ENCODE measurements at places on chromosomes 4 and X.

DNA sequence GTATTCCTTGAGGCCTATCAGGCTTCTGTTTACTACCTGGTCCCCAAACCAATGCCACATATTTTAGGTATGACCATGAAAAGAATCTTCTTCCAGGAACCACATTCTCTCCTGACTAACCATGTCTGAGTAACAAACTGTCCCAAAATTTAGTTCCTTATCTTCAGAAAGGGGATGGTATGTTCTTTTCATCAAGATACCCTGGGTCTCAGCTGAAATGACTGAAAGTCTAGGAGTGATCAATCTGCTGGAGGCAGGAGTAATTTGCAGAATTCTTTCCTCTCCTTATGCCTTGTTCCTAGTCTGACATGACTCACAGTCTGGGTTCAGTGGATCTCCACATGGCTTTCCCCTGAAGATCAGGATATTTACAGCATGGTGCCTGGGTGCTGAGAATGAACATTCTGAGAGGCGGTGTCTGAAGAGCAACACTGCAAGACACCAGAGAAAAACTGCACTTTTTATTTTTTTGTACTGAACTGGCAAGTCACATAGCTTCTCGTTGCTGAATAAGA, 665.5 kb downstream of the TLL1 start:
- no peak for DNase-seq

DNA sequence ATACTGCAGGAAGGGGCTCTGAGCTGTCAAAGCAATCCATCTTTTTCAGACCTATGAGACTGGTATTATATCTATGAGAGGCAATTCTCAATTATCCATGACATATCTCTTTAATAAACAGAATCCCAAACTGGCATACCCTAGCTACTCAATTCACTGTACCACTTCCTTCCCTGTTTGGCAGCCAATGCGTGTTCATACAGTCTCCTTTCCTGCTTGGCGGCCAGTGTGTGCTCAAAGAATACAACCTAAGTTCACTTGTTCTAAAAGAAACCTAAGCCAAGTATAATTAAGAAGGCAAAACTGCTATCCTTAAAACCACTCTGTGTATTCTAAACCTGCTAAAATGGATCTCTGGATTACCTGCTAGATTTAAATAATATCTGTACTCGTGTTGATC, 38.3 kb downstream of the ARHGEF9 start:
- no peak for DNase-seq

DNA sequence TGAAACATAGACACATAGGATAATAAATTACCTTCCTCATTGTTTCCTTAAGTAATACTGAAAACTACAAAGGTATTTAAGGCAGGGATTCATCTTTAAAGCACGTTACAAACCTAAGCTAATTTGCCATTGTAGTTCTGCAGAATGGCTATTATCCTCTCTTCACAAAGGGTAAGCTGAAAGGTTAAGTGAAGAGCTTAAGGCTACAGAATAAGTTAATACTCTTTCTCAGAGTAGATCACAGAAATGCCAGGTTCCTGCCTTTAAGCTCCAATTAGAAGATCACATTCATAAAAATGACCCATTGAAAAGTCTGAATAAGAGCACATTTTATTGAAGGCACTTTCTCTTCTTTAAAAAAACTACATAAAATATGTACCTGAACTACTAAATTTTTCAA, 42.1 kb upstream of the PRDM5 start:
- no peak for DNase-seq

GRCh38 chrX:70324326-70324725, 34.4 kb downstream of the KIF4A start:
- no peak for DNase-seq

GRCh38 chr4:71186566-71187403, 152.0 kb upstream of the SLC4A4 start:
- DNase-seq: peak; percentile 5

- DNase-seq: no peak
Observed at GRCh38 chr4:81807386-81807785, 335.7 kb upstream of the RASGEF1B start.

DNA sequence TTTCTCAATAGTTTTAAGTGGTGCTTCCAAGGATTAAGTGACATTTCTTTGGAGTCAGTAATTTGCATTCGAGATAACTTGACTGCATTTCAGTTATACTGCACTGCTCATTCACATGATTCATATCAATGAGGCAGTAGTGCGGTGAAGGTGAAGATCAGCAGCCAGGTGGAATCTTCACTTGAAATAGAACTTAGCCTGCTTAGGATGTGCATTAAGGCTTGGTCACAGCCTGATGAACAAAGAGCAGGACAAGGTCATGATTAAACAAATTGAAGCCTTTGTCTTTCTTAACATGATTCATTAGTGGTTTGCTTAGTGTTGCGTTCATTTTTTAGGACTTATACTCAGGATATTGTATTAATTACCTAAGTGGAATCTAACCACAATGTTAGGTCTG, 212.1 kb upstream of the GALNTL6 start:
- DNase-seq: no peak

- no peak for DNase-seq
Observed at GRCh38 chr4:99825272-99825671, 8.6 kb downstream of the DAPP1 start.

GRCh38 chr4:138113819-138114400, 128.2 kb downstream of the SLC7A11 start:
- no peak for DNase-seq

DNA sequence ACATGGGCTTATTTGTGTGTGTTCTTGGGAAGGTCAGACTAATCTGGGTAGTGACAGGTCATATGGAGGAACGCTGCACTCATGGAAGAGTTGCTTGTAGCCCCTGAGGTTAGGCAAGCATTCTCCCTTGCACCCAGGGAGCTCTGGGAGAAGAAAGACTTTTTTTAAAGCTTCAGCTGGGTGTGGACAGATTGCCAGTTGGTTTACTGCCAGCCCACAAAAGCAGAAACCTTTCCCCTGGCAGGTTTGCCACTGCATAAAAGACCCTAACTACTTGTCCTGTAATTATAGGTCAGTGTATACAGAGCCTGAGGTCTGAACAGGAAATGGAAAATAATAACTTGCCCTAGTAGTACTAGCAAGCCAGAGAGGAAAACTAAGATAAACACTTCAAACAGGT, 7.4 kb upstream of the NFKB1 start:
- no peak for DNase-seq
